ENCODE measurements at places on chromosomes 11 and 22.

GRCh38 chr11:34290926-34291325 is 66.9 kb downstream of the ABTB2 start:
- no peak for DNase-seq

- DNase-seq, result no peak
Measured at GRCh38 chr11:118610773-118611432, 3.5 kb downstream of the PHLDB1 start.

GRCh38 chr22:17634696-17635095 is 3.9 kb upstream of the BCL2L13 start:
- DNase-seq, result no peak

DNA sequence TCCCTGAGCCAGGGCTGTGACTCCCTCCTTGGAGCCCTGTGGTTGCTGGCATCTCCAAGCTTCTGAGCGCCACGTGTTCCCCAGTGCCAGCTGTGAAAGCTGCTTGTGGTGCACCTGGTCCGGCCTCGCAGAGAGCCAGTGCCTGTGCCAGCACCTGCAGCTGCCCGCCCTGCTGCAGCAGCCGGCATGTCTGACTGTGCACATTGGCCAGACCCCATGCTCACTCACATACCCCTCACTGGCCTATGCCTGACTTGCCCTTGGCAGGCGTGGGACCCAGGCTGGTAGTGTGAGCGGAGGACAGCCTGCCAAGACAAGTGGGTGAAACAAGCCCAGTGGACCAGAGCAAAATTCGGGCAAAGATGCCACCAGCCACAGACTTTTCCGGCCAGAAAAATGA is 9.8 kb downstream of the MRPL48 start:
- peak; percentile 67 for DNase-seq

DNA sequence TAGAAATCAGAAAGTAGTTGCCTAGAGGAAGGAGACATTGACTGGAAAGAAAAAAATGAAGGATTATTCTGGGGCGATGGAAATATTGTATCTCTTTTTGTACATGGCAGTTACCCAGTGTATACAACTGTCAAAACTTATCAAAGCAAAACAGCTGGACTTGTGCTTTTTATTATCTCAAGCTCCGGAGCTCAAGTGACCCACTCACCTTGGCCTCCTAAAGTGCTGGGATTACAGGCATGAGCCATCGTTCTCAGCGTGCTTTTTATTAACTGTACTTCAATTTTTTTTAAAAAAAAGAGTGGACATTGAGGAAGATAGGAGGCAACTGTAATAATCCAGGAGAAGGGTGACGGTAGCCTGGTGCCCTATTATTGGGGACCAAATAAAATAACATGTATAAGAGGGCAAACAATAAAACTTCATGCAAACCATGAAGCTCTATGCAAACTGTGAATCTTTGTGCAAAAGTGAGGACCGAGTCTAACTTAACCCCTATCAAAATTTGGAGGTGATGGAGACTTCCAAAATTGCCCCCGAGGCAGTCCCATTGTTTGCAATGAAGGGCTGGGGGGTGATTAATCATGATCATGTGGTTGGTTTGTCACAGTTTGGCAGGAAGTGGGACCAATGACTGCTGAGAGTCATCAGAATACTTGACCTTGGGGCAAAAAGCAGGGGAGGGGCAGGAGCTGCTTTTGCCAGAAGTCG is 23.5 kb downstream of the FZD4 start:
- DNase-seq, result no peak

All from globus pallidus (tissue), 1 donor.